Astrocyte of the cerebellum (primary cell): ENCODE measurements at places on chromosomes 1 and 21.

GRCh38 chr1:235648954-235649367 lies 623 bp downstream of the GNG4 start:
- peak; percentile 40 for DNase-seq

GRCh38 chr1:225427235-225428067 lies at the start of gene LBR:
Gene LBR (minus strand): TSS chr1:225428038. CDS start chr1:225424075, 3,963 bp downstream.
- no peak for DNase-seq

- no peak for DNase-seq
These were observed 9.7 kb upstream of the PKNOX1 start for GRCh38 chr21:42964546-42965210.

DNA sequence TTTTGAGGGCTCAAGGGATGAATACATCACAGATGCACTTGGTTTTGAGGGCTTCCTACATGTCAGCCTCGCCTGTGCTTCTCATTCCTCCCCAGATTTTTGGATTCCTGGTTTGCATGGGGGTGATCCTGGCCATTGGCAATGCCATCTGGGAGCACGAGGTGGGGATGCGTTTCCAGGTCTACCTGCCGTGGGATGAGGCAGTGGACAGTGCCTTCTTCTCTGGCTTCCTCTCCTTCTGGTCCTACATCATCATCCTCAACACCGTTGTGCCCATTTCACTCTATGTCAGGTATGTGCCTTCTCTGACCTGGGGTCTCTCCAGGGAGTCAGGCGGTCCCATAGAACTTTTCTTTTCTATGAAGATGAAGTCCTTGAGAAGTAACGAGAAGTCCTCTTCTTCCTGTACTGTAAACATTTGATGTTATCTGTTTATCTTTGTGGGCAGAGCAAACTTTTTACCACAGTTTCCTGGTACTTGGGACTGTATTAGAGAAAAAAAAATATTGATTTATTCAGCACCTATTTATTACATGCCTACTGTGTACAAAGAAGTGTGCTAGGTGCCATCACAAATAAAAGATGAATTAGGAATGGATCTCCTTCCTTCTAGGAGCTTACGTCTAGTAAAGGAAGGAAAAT lies 12.0 kb downstream of the ATP8B2 start:
- no peak for DNase-seq

DNA sequence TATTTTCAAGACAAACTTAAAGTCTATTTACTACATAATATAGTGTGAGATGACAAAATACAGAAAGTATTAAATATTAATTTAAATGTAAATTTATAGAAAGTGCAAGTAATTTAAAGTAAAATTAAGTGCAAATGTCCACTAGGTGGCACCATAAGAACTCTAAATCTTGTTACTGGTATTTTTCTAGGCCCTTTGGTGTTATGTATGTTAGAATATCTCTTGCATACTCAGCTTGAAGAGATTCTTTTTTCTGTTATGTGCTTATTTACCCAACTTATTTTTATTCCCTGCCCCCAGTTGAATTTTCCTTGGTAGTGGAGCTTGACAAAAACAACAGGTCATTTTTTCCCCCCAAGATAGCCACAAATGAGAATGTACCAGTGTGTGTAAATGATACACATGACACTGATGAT lies 71.5 kb downstream of the RPS6KC1 start:
- peak; percentile 53 for DNase-seq

DNA sequence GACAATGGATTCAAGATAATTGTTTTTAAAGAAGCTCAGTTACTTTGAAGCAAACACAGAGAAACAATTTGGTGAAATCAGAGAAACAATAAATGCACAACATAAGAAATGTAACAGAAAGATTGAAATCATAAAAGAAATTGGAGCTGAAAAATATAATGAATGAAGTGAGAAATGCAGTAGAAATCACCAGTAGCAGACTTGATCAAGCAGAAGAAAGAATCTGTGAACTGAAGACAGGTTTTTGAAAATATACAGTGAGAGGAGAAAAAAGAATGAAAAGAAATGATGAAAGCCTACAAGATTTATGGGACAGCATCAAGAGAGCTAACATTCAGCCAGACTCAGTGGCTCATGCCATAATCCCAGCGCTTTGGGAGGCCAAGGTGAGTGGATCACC lies 4.2 kb upstream of the SELP start:
- DNase-seq, result no peak

GRCh38 chr1:222018041-222018440 lies 276.2 kb upstream of the DUSP10 start:
- no peak for DNase-seq

- no peak for DNase-seq
These were observed 674 bp downstream of the BCL10 start for GRCh38 chr1:85275701-85276214.

DNA sequence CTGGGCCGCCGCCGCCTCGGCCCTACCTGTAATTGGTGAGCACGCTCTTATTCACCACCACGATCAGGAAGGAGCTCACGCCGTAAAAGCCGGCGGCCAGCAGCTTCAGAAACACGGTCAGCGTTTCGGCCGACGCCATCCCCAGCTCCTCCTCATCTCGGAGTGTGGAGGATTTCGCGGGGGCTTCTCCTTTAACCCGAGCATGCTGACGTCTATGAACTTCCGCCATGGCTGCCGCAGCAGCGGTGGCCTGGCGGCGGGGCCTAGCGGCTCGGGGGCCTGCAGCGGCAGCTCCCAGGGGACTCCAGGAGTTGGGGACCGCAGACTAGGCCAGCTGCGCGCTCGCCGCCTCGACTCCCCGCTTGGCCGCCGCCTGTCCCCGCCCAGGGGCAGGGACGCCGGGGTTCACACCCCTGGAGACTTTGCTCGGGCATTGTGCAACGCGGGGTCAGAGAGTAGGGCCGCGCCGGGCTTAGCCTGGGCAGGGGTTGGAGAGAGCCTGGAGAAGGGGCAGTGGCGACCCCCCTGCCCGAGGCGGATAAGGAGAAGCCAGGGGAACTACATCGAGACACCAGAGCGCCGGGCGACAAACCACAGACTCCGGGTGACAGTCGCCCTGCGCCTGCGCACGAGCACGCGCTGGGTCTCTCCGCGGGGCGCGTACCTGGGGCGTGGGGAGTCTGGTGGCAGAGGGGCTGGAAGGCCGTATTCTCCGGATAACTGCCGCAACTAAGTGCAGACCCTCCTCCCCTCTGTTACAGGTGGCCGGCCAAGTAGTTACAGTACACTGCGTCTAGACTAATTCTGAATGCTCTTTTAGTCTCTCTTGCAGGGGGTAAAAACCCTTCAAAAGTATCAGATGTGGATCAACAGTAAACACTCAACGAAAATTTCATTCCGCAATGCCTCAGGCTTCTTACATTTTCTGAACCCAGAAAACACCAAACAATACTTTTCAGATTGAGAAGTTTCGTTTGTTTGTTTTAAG lies at the start of gene SLC35D1:
Gene SLC35D1 (minus strand): TSS at position 364 of the 988 bp plus-strand sequence. CDS start 135 bp downstream, at position 229.
- no peak for DNase-seq
